Subcutaneous preadipocyte (primary cell): ENCODE measurements at places on chromosomes 2 and 18. TPM values are rescaled to one million over a fixed set of nuclear protein-coding genes. Genes with fewer than 3 reads are reported as not detected.

The LYG1 gene
- total RNA-seq: under 0.01 and 0.20 TPM in 2 replicates

The PSMA8 gene
- total RNA-seq: not detected in 2 replicates

The OTOS gene
- not detected in 2 replicates for total RNA-seq

The ACSL3 gene
- total RNA-seq: 104 and 192 TPM in 2 replicates

The MEP1B gene
- total RNA-seq: not detected in 2 replicates

The SH2D6 gene
- under 0.01 TPM in 1 of 2 replicates, not detected in the other for total RNA-seq

The RAB12 gene
- total RNA-seq: 36.4 and 37.9 TPM in 2 replicates

The CCDC102B gene
- 7.3 and 9.8 TPM in 2 replicates for total RNA-seq

The MCFD2 gene
- 100 and 140 TPM in 2 replicates for total RNA-seq

The HOXD8 gene
- total RNA-seq: 7.7 and 10.0 TPM in 2 replicates

The KCNG2 gene
- total RNA-seq: not detected in 2 replicates

The UCN gene
- total RNA-seq: 0.59 and 0.73 TPM in 2 replicates

The NAB1 gene
- total RNA-seq: 26.5 and 32.1 TPM in 2 replicates

The UGT1A3 gene
- not detected in 2 replicates for total RNA-seq

The PROKR1 gene
- total RNA-seq: under 0.01 TPM in 1 of 2 replicates, not detected in the other

The ACKR3 gene
- total RNA-seq: 1.2 and 5.5 TPM in 2 replicates

The SOCS6 gene
- 26.1 and 50.6 TPM in 2 replicates for total RNA-seq

The NEU2 gene
- total RNA-seq: not detected in 2 replicates

The HDLBP gene
- 949 and 1,185 TPM in 2 replicates for total RNA-seq
